ENCODE measurements at places on chromosomes 12 and 14. TPM values are rescaled to one million over a fixed set of nuclear protein-coding genes. Genes with fewer than 3 reads are reported as not detected.

DNA sequence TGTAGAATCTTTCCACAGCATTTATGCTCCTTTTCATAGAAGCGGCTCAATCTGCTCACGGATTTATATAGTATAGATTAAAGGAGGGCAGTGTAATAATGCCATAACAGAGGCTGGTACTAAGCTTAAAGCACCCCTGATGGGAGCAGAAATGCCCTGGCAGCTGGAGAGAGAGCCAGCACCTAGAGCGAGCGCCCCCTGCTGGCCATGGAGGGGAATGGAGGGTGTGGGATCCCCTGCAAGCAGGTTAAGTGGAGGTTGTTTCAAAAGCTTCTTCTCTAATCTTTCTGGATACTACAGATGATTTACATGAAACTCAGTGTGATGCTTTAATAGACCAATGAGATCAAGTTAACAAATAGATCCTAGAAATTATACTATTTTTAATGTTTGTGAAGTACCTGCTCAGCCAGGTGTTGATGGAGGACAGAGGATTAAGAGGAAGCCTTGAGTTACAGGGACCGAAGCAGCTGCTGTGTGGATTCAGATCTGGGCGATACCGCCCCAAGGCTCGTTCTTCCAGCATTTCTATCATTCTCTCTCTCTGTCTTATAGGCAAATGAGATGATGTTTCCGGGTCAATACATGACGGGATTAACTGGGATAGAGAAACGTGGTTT is 1519.3 kb upstream of the TMEM132C start:
- H3K4me3 ChIP-seq = no peak overlapping the region
- DNase-seq = no peak
- no peaks in the 10 kb centered on the region for H3K4me1 ChIP-seq
- H3K27ac ChIP-seq = no peak overlapping the region

- H3K4me3 ChIP-seq = no peak overlapping the region
- H3K27me3 ChIP-seq = no peaks in the 10 kb centered on the region
- H3K4me1 ChIP-seq = no peaks in the 10 kb centered on the region
- no peak overlapping the region for H3K27ac ChIP-seq
- no peak for DNase-seq
Measured at GRCh38 chr12:92908108-92908507, 21.0 kb downstream of the EEA1 start.

- H3K4me1 ChIP-seq = no peaks in the 10 kb centered on the region
- H3K36me3 ChIP-seq = peaks cover 18% of the 10 kb centered on the region
- no peaks in the 10 kb centered on the region for H3K27me3 ChIP-seq
- no peak for DNase-seq
- no peak overlapping the region for H3K27ac ChIP-seq
Measured at GRCh38 chr12:1948883-1949282, 30.4 kb upstream of the CACNA2D4 start.

GRCh38 chr12:44476683-44477082 is 399.4 kb downstream of the NELL2 start:
- no peaks in the 10 kb centered on the region for H3K36me3 ChIP-seq
- no peaks in the 10 kb centered on the region for H3K4me1 ChIP-seq

- no peaks in the 10 kb centered on the region for H3K27me3 ChIP-seq
- DNase-seq = no peak
- H3K36me3 ChIP-seq = no peaks in the 10 kb centered on the region
Measured at GRCh38 chr12:32644431-32644830, 34.7 kb upstream of the DNM1L start.

GRCh38 chr12:110906516-110906915 is 13.9 kb downstream of the MYL2 start:
- DNase-seq = peak; percentile 51
- H3K27me3 ChIP-seq = no peaks in the 10 kb centered on the region
- peak overlapping the region; percentile 71 for H3K27ac ChIP-seq
- no peaks in the 10 kb centered on the region for H3K36me3 ChIP-seq
- H3K4me3 ChIP-seq = peak overlapping the region; percentile 31
- peaks cover 32% of the 10 kb centered on the region for H3K4me1 ChIP-seq

GRCh38 chr14:104284636-104285507 is 146.5 kb downstream of the KIF26A start:
- no peaks in the 10 kb centered on the region for H3K27me3 ChIP-seq
- no peak for DNase-seq
- no peaks in the 10 kb centered on the region for H3K4me1 ChIP-seq
- H3K4me3 ChIP-seq = no peak overlapping the region
- H3K27ac ChIP-seq = no peak overlapping the region
- no peaks in the 10 kb centered on the region for H3K36me3 ChIP-seq

- H3K4me1 ChIP-seq = no peaks in the 10 kb centered on the region
- DNase-seq = no peak
- H3K36me3 ChIP-seq = no peaks in the 10 kb centered on the region
- H3K4me3 ChIP-seq = no peak overlapping the region
- no peak overlapping the region for H3K27ac ChIP-seq
Measured at GRCh38 chr14:74578479-74578878, 33.6 kb downstream of the LTBP2 start.

The WNT1 gene
- polyA plus RNA-seq = not detected

The CLEC1A gene
- polyA plus RNA-seq = not detected

The RASAL1 gene
- polyA plus RNA-seq = 0.25 TPM

The TCL1B gene
- polyA plus RNA-seq = not detected

The DAO gene
- polyA plus RNA-seq = not detected

The CBLN3 gene
- 1.4 TPM for polyA plus RNA-seq

The GAS2L3 gene
- polyA plus RNA-seq = 2.6 TPM

The KLHDC1 gene
- 0.59 TPM for polyA plus RNA-seq

Measured in GM12878 (cell line).